ENCODE measurements at places on chromosomes 6 and 20.

GRCh38 chr6:39077882-39078594, 29.5 kb downstream of the GLP1R start:
- DNase-seq, result no peak

GRCh38 chr6:110063594-110064263, 85.6 kb downstream of the GPR6 start:
- no peak for DNase-seq

GRCh38 chr20:56750430-56750829, 121.3 kb downstream of the TFAP2C start:
- no peak for DNase-seq

GRCh38 chr6:16582446-16583143, 178.7 kb downstream of the ATXN1 start:
- DNase-seq, result no peak

GRCh38 chr6:159062976-159063375, 18.2 kb upstream of the TAGAP start:
- no peak for DNase-seq

DNA sequence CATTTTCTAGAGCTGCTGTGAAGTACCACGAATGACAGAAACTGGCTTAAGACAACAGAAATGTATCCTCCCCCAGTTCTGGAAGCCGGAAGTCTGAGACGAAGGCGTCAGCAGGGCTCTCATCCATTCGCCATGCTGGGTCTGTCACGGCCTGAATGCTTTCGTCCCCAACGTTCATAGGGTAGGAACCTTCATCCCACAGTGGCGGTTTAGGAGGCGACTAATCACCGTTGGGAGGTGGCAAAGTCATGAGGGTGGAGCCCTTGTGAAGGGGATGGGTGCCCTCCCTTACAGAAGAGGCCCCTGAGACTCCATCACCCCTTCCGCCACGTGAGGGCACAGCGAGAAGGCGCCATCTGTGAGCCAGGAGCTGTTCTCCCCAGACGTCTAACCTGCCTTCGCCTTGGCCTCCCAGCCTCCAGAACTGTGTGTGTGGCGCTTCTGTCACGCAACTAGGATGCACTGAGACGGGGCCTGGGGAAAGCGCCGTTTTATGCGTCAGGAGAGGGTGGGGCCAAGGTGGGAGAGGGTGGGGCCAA, 250.3 kb downstream of the TTLL2 start:
- DNase-seq, result no peak

DNA sequence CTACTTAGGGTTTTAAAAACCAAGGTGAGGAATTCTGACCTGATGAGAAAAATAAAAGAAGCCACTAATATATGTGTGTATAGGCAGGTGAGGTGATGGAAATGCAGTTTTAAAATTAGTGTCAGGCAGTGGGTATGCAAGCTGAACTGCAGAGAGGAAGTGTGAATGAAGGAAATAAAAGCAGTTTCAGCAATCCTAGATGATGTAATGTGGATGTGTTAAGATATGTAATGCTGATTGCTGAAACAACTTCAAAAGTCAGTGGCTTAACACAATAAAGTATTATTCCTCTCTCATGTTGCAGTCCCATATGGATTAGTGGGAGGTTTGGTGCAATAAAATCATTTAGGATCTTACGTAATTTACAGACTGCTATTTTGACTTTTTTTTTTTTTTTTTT, 119.9 kb upstream of the ASCC3 start:
- DNase-seq, result no peak

DNA sequence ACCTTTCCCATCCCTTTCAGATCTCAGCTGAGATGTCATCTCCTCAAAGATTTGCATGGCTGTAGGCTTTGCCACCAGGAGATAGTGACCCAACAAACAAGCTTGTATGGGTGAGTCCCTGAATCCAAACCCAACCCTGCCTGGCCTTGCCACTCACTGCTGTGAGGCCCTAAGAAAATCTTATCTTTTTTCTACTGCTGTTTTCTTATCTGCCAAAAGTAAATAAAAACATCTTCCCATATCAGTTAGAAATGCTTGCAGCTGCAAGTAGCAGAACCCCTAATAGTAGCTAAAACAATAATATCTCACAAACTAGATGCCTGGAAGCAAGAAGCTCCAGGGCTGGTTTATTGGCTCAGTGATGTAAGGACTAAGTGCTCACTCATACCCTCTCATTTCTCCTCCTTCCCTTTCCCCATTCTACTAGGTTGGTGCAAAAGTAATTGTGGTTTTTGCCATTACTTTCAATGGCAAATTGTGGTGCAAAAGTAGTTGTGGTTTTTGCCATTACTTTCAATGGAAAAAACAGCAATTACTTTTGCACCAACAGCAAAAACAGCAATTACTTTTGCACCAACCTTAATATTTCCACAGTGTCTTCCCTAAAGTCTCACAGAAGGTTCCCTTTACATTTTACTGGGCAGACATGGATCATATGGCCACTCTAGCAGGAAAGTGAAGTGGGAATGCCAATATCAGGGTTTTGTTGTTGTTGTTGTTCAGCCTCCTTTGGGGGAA, 56.7 kb upstream of the PSMF1 start:
- no peak for DNase-seq

- DNase-seq, result no peak
These were observed 76.2 kb downstream of the ATXN1 start for GRCh38 chr6:16684896-16685554.

- no peak for DNase-seq
These were observed 628 bp downstream of the SLC35B2 start for GRCh38 chr6:44256775-44257024.

GRCh38 chr6:43495409-43495941, 14.7 kb downstream of the LRRC73 start:
- DNase-seq, result no peak

DNA sequence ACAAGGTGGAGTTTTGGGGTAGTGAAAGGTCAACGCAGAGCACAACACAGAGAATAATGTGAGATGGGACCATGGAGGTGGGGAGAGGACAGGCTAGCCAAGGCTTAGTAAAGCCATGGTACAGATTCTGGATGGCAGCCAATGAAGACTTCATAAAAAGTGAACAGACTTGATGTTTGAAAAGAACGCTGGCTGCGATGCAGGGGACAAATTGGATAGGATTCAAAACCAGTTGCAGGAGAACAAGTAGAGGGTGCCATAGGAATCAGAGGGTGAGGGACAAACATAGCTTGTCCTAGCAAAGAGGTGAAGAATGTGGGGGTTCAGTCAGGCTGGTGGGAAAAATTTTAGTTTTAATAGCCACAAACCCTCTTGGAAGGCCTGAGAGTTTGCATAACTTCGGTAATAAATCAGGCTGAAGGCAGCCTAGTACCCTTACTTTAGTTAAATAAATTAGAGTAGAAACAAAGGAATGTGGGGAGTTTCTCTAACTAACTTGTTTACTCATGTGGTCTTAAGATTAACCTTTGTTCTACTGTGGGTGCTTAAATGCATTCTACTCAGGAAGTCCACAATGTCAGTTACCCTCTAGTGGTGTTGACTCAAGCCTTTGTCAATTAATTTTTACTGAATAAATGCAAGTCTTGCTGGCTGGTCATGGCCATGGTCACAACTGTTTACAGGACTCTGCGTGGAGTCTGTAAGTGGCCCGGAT, 216.4 kb downstream of the C6orf118 start:
- DNase-seq, result no peak

- no peak for DNase-seq
These were observed 8.7 kb downstream of the BFSP1 start for GRCh38 chr20:17522528-17522927.

DNA sequence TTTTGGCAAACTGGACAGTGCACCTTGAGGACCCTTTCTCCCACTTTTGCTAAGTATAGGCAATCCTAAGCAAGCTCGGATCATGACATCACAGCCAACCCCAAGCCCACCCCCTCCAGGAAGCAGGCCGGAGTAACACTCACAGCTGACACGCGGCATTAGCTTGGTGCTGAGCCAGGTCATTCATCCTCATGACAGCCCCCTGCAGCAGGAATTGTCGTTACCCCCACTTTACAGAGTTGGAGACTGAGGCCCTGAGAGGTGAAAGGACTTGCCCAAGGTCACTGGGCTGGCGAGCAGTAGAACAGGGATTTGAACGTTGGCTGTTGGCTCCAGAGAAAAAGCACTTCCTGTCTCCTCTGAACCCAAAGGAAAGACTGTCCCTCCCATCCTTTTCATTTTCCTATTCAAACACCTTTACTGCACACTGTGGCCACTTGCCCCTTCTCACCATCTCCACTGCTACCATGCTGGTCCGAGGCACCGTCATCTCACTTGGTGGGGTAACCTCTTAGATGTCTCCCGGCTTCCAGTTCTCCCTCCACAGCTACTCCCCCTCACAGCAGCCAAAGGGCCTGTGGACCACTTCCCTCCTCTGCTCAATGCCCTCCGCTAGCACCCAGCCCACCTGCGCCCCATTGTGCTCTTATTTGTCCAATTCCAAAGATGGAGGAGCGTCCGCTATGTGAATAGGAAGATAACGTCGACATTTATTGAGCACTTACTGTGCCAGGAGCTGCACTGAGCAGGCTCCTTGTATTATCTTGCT, 84.7 kb downstream of the PREX1 start:
- DNase-seq, result no peak

DNA sequence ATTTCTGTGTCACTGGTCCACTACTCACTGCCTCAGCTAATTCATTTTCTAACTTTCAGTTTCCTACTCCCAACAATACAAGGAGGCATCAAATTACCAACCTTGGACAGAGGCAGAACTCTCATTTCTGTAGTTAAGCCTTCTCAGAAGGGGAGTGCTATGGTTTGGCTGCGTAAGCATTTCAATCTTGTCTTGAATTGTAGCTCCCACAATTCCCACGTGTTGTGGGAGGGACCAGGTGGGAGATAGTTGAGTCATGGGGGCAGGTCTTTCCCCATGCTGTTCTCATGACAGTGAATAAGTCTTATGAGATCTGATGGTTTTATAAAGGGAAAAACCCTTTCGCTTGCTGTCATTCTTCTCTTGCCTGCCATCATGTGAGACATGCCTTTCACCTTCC, 22.9 kb downstream of the HLA-DRA start:
- no peak for DNase-seq

DNA sequence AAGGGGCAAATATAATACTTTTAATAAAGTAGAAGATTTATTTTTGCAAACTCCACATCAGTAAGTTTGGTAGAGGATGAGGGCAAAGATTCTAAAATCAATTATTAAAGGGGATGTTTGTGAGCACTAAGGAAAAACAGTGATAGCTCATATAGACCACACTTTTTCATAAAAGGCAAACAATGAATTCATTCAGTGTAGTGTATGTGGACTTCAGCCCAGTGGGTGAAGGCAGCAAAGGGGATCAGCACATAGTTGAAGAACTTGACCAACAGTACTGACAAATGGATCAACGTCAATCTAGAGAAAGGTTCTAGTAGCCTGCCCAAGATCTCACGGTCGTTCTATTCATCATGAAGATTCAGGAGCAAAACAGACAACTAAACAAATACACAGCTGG, 45.3 kb downstream of the MAK start:
- no peak for DNase-seq

DNA sequence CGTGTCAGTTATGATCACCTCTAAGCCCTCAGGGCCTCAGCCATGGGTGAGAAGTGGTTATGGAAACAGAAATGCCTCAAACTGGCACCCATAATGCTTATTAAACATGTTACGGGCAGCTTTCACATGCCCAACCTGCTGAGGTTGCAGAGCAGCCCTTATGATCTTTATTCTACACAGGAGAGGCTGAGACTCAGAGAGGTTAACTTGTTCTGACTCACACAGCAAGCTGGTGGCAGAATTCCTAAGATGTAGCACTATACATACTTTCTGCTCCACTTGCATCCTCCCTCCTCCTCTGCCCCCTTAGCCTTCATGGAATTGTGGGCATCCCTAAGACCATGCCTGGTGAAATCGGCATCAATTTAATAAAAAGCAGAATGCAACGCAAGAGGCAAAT, 34.7 kb upstream of the IGF2R start:
- no peak for DNase-seq

GRCh38 chr6:148997865-148998264, 251.0 kb downstream of the UST start:
- DNase-seq, result no peak

DNA sequence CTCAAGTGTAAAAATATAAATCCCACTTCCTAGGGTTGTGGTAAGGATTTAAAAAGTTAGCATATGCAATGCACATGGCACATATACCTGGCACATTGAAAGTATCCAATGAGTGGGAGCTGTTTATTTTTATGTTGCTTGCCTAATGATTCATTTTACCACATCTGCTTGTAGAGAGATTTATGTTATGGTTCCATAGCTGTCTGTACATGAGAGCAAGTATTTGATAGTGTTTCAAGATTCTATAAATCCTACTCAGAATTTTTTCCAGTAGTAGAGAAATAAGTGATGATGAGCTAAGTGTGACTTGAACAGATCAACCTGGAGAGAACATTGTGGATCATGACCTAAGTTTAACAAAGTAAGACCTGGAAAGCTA, 125.3 kb upstream of the SPTLC3 start:
- DNase-seq, result no peak

GRCh38 chr6:72861059-72861458, 239.2 kb downstream of the KCNQ5 start:
- no peak for DNase-seq

DNA sequence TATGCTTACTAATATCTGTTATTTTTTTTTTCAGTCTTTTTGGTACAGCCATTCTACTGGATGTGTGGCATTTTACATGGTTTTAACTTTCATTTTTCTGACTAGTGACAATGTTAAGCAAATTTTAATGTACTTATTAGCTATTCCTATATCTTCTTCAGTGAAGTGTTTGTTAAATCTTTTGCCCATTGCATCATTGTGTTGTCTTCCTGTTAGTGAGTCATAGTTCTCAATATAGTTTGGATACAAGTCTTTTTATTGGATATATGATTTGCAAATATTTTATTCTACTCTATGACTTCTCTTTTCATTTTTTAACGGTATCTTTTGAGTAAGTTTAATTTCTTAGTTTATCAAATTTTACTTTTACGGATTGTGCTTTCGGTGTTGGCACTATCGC, 519.4 kb downstream of the CDKAL1 start:
- no peak for DNase-seq

GRCh38 chr6:54988576-54988975, 142.0 kb downstream of the FAM83B start:
- no peak for DNase-seq

DNA sequence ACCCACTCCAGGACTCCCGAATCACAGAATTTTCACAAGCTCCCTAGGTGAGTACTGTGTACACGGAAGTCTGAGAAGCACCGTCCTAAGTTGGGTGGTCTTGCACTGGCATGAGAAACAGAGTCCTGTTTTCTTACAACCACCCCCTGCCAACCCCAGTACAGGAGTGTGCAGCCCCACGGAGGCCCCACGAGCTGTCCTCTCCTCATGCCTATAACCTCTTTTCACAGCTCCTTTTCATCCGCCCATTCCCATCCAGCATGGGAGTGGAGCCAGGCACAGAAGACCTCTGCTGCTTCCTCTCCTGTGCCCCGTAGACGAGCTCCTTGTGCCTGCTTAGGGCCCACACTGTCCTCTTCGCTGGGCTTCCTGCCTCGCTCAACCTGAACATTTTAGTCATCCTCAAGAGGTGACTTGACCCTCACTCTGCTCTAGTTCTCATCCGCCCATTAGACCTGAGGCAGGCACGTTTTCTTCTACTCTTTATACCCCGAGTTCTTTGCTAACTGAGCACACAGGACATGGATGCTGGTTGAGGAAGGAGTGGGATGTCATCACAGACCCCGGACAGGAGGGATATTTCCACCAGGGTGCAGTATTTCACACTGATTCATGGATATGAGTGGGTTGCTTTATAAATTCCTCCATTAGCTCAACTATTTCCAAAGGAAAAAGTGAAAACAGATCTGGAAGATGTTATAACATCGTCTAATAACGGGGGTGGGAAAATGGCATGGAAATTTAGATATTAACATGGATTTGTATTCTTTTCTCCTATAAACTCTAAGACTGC, 160.5 kb downstream of the TTLL2 start:
- no peak for DNase-seq

- DNase-seq, result no peak
These were observed 10.1 kb upstream of the ADAM33 start for GRCh38 chr20:3691897-3692296.
